ENCODE measurements at places on chromosomes 1 and 21. TPM values are rescaled to one million over a fixed set of nuclear protein-coding genes. Genes with fewer than 3 reads are reported as not detected.

Gene NR1I3
- not detected for total RNA-seq

Gene PLA2G4A
- total RNA-seq = 2.1 TPM

Gene FUBP1
- 72.2 TPM for total RNA-seq

Gene CENPS
- total RNA-seq = 10.7 TPM

Gene C1orf105
- total RNA-seq = 5.9 TPM

Measured in heart right ventricle (tissue), 16 donors.